ENCODE measurements at places on chromosomes 5 and 9. TPM values are rescaled to one million over a fixed set of nuclear protein-coding genes. Genes with fewer than 3 reads are reported as not detected.

Gene DMAC1
- 18.5 TPM for total RNA-seq

Gene PCDHA8
- not detected for total RNA-seq

Gene BNIP1
- 13.8 TPM for total RNA-seq

Gene IGFBPL1
- 1.2 TPM for total RNA-seq

Gene SECISBP2
- total RNA-seq = 50.0 TPM

Gene MCTP1
- total RNA-seq = 41.4 TPM

Gene GMCL2
- total RNA-seq = not detected

Gene SV2C
- total RNA-seq = 0.31 TPM

Measured in tongue (tissue), 3 donors.